ENCODE measurements at places on chromosomes 3 and 15.

DNA sequence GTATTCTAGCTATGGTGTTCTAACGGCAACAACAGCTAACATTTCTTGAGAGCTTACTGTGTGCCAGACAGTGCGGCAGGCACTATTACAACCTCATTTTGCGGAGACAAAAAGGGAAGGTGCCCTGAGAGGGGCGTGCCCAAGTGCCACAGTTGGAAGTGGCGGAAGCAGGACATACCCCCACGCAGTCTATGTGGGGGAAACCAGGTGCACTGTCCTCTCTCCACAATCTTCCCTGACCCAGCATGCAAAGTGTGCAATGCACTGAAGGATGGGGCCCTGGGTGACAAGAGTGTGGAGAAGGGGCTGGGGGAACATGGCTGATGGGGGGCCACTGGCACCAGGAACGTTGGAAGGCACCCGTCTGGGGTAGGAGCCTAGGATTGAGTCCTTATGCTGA is 8.6 kb downstream of the ANP32A start:
- no peak for DNase-seq

DNA sequence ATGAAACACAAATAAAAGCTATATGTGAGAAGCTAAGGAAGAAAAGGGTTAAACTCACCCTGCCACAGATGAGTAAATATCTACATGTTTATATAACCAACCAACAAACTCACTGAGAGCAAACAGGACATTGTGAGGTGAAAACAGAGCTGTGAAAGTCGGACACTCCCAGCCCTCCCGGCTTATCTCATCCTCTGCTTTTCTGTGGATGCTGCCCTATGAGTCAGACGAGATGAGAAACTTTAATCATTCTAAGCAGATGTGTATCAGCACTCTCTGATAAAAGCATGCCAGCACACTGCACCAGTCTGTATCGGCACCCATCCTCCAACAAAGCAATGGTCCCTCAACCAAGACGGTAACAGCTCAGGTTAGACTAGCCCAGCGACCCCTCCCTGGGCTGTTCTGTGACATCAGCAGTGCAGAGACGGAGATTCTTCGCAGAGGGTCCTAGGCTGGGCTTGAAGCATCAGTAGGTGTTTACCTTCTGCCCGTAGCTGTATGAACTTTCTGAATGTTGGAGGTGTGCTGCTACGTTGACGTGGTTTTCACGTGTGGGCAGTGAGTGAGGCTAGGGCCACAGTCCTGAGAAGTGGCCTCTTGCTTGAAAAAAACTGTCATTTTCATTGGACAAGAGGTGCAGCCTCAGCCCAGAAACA is 119.8 kb upstream of the ALDH1A3 start:
- no peak for DNase-seq

DNA sequence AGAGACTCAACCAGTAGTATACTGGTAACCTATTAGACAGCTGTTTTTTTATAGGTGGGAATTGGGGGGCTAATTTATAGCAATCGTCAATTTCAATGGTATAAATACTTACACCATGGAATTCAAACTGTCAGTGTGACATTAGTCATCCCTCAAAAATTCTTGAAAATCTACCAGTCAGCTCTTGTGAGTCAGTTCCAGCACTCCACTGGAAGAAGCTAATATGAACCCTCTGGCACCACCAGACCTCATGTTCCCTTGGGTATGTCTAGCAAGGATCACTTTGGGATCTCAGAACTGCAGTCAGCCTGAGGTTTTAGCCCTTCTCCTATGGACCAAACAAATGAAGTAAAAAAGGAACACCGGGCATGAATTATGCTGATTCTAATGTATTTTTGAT is 11.8 kb upstream of the UACA start:
- no peak for DNase-seq

- no peak for DNase-seq
Observed at GRCh38 chr15:83866692-83867091, 212.8 kb downstream of the ADAMTSL3 start.
